ENCODE measurements at places on chromosomes 6 and 20.
A peak's percentile ranks its signal among the peaks of the same experiment; 100 is the strongest.

GRCh38 chr6:37287519-37288157 lies 29.7 kb upstream of the TMEM217 start:
- ATAC-seq: no peak

DNA sequence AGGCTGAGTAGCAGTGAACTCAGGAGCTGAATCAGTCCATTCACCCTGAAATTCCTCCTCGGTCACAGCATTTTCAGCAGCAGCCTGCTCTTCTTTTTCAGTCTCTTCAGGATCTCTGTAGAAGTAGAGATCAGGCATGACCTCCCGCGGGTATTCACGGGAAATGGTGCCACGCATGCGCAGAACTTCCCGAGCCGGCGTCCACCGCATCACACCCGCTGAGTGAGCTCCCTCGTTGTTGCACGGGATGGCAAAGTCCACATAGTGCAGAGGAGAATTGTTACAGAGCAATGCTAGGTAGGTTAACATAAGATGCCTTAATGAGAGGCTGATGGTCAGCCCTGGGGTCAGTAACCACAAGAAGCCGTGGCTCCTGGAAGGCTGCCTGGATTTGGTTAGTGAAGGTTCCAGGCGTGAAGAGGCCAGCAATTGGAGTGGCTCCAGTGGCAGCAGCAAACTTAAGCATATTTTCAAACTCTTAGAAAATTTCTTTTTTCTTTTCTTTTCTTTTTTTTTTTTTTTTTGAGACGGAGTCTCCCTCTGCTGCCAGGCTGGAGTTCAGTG lies 113.5 kb upstream of the HDAC2 start:
- no peak for ATAC-seq

DNA sequence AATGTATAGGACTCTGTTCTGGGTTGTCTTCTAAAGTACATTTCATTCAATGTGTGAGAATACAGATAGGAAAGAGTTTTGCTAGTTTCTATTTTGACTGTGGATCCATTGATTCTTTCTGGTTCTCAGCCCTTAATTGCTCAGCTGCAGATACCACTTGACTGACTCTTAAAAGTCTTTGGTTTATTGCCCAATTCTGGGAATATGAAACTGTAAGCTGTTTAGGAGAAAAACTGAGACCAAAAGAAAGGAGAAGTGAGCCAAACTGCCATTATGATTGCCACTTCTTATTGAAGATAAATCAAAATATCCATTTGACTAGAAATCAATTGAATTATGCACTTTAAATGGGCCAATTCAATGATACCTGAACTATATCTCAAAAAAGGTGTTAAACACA lies 211.4 kb downstream of the ESR1 start:
- ATAC-seq: no peak

- no peak for ATAC-seq
Observed at GRCh38 chr6:35209622-35210247, 4.0 kb upstream of the SCUBE3 start.

GRCh38 chr20:42721923-42722322 lies 467.8 kb downstream of the PTPRT start:
- ATAC-seq: no peak

DNA sequence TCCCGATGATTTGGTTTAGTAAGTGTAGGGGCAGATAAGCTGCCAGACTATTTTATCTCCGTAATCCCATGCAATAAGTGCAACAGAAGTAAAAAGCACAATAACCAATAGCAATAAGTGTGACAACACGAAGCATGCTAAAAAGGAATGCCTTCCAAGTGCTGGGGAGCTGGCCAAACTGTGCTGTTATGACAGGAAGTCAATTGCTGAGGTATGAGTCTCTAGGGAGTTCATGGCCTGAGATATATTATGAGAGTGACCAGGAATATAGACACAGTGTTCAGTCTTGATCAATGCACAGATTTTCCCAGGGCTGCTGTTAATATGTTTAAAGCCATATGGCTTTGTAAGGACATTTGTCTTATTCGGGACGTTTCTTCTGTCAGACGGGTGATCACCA lies 10.5 kb upstream of the ANGPT4 start:
- ATAC-seq: no peak

DNA sequence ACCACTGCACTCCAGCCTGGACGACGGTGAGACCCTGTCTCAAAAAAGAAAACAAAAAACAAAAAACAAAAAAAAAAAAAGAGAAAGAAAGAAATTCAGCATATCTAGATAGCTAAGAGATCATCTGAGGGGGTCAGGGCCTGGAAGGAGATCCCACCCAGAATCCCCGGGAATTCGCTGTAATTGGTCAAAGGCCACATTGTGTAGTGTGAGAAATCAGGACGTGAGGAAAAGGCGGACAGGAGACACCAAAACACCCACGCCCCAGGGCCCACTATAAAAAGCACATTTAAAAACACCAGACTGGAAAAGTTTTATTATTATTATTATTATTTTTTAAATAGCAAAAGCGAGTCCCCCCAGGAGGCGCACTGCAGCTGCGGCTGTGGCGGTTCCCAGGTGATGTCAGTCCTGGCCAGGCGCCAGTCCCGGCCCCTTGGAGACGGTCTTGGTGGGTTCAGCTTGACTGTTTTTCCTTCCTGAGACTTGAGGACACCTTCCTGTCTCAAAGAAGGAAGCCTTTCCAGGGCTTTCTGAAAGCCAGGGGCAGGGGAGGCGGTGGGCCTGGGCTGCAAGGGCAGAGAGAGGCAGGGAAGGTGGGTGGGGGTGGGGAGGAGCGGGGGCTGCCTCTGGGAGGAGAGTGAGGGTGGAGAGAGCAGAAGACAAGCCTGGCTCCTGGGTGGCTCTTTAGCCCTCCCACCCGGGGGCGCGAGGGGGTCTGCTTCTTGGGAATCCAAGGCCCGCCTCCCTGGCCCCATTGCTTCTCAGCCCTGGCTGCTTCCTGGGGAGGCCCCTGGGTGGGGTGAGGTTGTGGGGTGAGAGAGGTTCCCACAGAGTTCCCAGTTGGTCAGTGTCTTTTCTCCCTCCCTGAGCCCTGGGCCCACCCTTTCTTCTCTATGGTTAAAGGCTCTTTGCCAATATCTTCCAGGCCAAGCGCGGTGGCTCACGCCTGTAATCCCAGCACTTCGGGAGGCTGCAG lies 14.5 kb downstream of the TCF15 start:
- ATAC-seq: no peak

GRCh38 chr6:10749734-10750133 lies 2.1 kb downstream of the TMEM14B start:
- ATAC-seq: no peak

DNA sequence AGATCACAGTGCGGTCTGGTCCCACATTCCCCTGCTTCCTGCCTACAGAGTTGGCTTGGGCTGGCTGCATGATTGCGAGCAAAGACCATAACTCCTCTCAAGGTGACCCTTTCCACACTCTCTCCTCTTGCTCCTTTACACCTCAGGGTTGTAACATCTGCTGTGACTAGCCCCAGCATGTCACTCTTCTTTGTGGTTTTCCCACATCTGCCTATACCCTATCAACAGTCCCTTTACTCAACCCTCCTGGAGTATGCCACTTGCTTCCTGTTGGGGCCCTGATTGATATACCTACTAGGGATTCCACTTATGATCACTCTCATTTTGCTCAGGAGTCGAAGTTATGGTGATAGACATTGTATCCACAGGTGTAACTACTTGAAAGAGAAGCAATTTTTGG lies 58.9 kb upstream of the SGK1 start:
- ATAC-seq: no peak

GRCh38 chr6:961407-961960 lies 268.5 kb upstream of the EXOC2 start:
- no peak for ATAC-seq

- no peak for ATAC-seq
Observed at GRCh38 chr6:45400021-45400420, 22.3 kb upstream of the SUPT3H start.

GRCh38 chr6:53119772-53120409 lies 28.8 kb downstream of the GCM1 start:
- ATAC-seq: no peak

GRCh38 chr20:35134472-35134871 lies 12.7 kb downstream of the EDEM2 start:
- no peak for ATAC-seq

DNA sequence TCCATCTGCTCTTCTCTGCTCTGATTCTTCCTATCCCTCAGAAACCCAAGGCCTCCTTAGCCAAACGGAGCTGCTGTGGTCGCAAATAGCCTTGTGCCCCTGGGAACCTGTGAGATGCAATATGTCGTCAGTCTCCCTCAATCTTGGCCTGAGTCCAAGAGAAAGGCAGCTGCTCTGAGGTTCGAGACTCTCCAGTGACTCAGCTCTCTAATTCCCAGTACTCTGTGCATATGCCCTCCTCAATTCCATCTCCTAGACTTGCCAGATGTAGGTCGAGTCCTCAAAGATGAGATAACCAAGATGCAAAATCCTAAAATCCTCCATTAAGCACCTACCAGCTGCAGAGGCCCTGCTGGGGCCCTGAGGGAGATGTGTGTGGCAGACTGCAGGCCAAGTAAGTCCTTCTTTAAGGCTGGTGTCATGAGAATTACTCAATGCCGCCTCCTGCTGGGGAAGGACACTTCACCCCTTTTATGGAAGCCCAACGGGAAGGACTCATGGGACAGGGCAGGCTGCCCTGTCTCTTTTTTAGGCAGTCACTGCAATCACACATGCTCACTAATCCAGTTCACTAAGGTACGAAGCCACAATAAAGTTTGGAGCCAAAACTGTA lies 28.5 kb downstream of the C6orf15 start:
- peak; percentile 41 for ATAC-seq

- ATAC-seq: no peak
Observed at GRCh38 chr20:63477061-63477616, 4.7 kb upstream of the KCNQ2 start.

Measured in activated T-helper 17 cell treated with anti-CD3 and anti-CD28 coated beads, Interleukin-2, amount 50 U/mL, for 72 hours (primary cell).